CD4-positive, alpha-beta T cell treated with Interleukin-6 for 4 hours (primary cell): ENCODE measurements at places on chromosomes 7 and 10.

- DNase-seq = no peak
These were observed 1237.3 kb downstream of the XPNPEP1 start for GRCh38 chr10:108685863-108686531.

GRCh38 chr7:100584683-100585510 lies 1.0 kb downstream of the LRCH4 start:
- DNase-seq = no peak

DNA sequence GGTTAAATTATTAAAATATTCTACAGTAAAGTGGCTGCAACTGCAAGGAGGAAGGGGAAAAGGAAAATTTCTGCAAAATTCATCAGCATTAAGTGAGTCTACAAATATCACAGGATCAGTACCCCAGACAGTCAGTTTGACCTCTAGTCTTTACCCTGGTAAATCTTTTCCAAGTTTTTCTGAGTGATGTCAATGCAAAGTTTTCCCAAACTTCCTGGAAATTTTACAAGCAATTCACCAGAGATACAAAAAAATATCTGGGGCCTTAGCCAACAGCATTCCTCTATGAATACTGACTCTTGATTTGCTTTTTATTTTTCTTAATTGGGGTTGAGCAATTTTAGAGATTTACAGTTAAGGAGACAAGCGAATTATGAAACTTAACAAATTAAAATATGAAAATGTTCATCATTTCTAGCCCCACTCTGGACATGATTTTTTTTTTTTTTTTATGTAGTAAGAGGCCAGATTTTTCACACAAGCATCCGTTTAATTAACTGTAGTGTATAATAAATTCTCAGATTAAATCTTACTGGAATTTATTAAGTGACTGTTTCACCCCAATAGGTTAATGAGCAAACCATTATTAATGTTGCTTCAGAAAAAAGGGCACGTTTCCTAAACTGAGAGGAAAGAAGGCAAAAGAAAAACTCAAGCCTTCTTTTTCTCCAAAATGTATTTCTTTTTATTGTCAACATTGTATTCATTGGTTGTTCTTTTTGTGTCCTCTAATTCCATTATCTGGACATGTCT lies 539.5 kb upstream of the FZD8 start:
- DNase-seq = no peak

DNA sequence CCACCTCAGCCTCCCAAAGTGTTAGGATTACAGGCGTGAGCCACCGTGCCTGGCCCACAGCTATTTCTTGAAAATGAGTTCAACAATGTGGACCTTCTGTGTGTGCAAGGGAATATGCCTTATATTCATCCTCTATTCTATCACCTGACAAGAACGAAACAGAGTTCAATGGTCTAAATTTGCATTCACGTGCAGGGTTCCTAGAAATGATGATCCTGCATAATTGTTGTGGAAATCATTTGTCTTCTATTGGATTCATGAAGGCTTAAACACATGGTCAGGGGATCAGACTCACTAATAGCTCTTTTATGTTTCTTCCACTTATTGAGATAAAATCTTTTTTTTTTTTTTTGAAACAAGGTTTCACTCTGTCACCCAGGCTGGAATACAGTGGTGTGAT lies 23.7 kb downstream of the PAPSS2 start:
- DNase-seq = no peak

DNA sequence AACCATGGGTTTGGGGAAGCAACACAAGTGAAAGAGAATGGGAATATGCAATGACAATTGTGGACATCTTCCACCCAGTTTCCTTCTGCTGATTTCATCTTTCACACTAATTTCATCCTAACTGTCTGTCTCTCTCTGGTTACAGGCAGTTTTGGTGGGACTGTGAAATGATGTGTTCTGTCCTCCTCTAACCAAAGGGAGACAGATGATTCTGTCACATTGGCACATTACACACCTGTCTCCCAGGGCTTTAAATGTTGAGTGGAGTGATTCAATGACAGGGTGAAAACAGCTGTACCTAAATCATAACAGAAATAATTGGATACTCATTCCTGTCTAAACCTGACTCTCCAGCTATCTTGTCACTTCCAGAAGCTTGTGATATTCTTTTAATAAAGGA lies 60.0 kb downstream of the DGKB start:
- DNase-seq = no peak

DNA sequence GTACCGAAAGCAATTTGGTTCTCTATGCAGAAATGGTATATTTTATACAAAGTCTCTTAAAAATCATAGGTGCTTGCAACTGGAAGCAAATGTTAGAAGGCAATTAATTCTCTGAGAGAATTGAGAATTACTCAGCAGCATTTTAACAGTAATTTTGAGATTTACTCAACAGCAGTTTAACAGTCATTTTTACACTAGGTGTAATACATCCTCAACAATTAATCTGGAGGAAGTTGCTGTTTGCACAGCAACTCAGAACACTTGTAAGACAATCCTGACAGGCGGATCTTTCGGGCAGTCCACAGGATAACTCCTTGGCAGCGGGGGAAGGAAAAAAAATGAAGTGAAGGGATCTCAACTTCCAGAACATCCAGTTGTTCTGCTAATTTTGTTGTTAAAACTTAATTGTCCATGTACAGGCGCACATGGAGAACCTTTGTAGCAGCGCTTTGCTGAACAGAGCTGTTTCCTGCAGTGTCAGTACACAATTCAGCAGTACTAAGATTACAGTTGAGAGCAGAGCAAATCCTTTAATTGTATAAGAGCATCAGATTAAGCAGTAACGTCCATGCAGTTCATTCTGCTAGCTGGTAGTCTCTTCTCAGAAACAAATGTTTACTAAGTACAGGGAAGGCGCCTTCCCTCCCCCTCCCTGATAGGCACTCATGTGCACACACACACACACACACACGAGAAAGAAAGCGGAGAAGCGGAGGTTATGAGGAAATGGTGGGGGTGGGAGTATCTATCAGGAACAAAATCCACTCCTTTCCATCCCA lies 43.8 kb downstream of the ENO4 start:
- no peak for DNase-seq

DNA sequence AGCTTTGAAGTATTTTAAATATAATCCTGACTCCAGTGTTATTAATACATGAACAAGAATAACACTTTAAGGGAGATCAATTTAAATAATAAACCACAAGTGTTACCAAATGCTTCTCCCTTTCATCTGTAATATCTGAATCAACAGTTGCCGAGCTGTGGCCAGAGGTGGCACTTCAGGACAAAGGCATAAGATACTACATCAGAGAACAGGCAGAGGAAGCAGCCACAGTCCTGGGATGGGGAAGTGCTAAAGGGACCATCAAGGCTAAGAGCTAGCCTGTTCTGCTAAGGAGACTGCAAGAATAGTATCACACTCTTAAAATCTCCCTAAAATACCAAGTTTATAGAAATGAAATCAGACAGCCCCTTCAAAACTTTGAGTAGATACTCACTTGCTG lies 378.2 kb upstream of the PRKCQ start:
- DNase-seq = no peak

DNA sequence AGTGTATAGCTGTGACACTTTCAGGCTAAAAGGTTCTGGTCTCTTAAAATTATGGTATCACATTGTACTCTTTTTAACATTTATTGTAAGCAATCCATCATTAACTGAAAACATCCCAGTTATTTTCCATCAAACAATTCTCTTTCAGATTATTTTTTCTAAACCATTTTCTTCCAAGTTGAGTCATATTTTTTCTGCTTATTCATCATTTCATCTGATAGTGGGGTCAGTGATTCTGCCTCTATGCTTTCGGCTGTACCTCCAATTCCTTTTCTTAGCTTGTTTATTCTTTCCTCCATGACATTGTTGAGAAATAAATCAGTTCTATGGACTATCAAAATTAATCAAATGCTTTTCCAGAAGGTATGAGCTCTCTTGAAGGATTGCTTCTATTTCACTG lies 609 bp upstream of the PNLIP start:
- no peak for DNase-seq

- DNase-seq = no peak
These were observed 24.4 kb downstream of the ASNS start for GRCh38 chr7:97847791-97848190.

DNA sequence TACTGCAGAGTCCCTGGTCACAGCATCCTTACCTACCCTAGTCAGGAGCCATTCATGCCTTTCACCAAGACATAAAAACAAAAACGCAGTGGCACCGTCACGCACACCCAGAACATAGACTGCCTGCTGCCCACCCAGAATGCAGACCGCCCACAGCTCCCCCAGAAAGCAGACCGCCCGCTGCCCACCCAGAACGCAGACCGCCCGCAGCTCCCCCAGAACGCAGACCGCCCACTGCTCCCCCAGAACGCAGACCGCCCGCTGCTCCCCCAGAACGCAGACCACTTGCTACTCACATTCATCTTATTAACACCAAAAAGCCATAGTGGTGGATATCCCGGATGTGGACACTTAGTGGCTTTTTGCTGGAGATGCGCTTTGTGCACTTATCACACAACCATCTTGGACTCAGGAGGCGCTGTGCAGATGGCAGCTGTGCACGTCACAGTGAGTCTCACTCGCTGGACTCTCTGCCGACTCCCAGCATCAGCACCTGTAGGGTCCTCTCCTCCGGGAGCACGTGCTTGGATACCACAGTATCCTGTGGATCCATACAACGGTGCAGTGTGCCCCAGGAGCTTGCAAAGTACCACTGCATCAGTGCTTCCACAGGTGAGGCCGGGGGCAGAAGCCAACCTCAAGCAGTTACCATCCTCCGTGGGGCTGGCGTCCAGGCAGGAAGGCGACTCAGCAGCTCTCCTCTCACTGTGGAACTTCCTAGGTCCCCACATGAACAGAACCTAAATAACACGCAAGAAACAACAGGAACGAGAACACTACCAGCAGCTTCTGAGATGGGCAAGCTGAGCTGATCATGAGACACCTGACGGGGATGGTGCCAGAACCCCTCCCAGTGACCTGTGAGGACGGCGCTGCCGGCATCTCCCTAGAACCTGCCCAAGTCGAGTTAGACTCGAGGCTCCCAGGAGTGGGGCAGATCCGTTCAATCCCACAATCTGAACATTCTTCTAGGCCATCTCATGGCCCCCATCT lies 161.0 kb downstream of the DIP2C start:
- DNase-seq = no peak

DNA sequence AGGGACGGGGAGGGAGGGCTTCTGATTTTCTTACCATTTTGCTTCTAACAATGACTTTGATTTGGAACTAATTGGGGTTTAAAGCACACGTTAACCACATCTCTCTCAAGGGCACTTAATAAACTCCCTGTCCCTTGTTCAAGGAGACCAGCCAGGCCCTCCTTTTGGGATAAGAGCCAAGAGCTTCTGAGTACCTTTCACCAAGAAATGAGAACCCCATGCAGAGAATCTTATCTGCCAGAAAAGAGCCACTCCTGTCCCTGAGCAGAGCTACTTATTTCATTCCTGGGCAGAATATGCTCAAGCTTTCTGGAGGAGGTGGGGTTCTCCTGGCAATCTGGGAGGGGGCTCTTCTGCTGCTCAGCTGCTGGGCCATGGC lies 574.6 kb downstream of the GALNT17 start:
- no peak for DNase-seq

GRCh38 chr10:101646364-101646763 lies 48.6 kb downstream of the FBXW4 start:
- no peak for DNase-seq

- no peak for DNase-seq
These were observed 329.6 kb upstream of the SEMA3C start for GRCh38 chr7:81248420-81248819.

- peak; percentile 48 for DNase-seq
These were observed 170.4 kb downstream of the SNX13 start for GRCh38 chr7:17769918-17770317.

- DNase-seq = peak; percentile 87
These were observed at the start of gene CLIP2 for GRCh38 chr7:74289018-74289658. Gene CLIP2 (plus strand): TSS chr7:74289407. CDS start chr7:74317547, 28,140 bp downstream.

- DNase-seq = no peak
These were observed 119.9 kb upstream of the COL1A2 start for GRCh38 chr7:94274828-94275227.

- DNase-seq = no peak
These were observed 45.1 kb upstream of the INHBA start for GRCh38 chr7:41747961-41748360.

DNA sequence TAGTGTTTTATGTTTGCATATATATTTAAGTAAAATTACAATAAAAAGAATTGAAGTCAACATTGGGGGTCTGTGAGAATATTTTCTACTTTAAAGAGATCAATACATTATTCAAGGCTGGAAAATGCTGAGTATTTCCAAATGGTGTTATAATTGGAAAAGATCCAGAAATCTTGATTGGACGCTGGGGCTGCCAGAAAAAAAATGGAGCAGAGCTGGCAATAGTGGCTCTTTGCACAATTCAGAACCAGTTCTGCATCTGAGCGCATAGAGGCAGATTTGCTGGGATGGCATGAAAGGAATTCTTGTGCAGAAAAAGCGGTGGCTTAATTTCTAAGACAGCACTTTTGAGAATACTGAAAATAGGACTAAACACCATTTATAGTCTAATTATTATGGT lies 10.8 kb upstream of the VWC2 start:
- no peak for DNase-seq

- no peak for DNase-seq
These were observed 149.8 kb downstream of the GNAT3 start for GRCh38 chr7:80362010-80362618.

GRCh38 chr7:51451751-51452476 lies 135.3 kb upstream of the COBL start:
- no peak for DNase-seq

- DNase-seq = no peak
These were observed 231.7 kb downstream of the SKIDA1 start for GRCh38 chr10:21293518-21294356.

- DNase-seq = peak; percentile 35
These were observed 69.8 kb downstream of the LSMEM1 start for GRCh38 chr7:112550468-112551060.

GRCh38 chr7:41889040-41889439 lies 186.2 kb upstream of the INHBA start:
- no peak for DNase-seq

DNA sequence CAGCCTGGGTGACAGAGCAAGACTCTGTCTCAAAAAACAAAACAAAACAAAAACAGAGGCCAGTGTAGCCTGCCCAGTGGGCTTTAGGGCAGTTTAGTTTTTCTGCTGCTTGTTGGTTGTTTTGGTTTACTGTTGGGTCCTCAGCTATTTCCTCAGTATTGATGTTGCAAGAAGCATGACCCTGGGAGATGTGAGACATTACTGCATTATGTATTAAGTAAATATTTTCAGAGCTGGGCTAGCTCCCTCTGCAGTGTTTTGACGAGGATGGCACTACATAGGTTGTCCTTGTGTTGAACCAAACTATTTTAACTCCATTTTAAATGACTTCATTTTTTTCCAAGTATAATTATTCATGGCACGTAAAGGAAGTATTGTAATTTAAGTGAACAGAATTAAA lies 4.8 kb downstream of the AKAP9 start:
- no peak for DNase-seq
